ENCODE measurements at places on chromosomes 11 and 22. TPM values are rescaled to one million over a fixed set of nuclear protein-coding genes. Genes with fewer than 3 reads are reported as not detected.

The PTPN5 gene
- not detected for total RNA-seq

The ANKK1 gene
- 0.11 TPM for total RNA-seq

GRCh38 chr11:44893846-44894617 lies 56.7 kb downstream of the TP53I11 start:
- DNase-seq, result peak; percentile 59

DNA sequence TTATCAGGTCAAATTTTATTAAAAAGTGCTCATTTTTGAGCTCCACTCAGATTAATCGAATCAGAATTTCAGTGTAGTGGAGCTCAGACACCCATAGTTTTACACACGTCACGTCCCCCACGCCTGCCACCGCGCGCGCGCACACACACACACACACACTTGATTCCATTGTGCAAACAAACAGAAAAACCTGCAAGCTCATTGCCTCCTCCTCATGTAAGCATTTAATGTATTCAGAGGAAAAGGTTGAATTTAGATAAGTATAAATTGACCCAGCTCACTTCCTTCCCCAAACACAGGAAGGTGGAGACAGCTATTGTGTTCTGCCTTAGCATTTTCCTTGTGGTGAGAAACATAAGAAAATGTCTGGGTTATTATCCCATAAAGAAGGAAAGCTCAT lies 336.7 kb downstream of the LUZP2 start:
- no peak for DNase-seq

GRCh38 chr11:35927104-35927503 lies 16.8 kb upstream of the LDLRAD3 start:
- DNase-seq, result no peak

DNA sequence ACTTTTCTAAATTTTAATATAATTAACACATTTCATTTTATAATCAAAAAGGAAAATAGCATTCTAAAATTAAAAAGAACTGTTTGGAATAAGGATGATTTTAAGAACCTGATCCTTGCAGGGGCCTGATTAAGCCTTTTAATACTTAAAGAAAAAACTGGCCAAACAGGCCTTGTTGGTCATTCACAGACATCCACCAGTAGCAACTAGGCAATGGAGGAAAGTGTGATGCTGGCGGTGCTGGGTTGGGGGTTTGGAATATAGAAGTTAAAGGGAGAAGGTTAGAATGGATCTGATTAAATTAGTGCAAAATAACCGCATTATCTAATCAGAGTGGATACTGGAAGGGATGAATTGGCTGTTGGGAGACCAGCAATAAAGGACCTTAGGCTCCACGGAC lies 16.9 kb upstream of the TEAD1 start:
- DNase-seq, result no peak

DNA sequence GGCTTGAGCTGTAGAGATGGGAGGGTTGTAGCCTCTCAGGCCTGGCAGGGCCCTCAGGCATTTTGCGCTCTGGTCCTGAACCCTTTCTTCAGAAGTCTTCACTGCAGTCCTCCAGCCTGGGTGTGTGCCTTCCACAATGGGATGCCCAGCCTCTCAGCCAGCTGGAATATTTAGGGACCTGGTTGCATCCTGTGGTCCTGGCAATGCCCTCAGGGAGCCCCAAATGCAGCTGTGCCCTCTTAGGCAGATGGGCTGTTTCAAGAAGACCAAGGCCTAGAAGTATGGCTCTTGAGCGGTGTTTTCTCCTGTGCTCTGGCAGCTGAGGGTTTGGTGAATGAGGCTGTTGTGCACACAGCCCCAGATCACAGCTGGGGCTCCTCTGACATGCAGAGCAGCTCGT lies 6.7 kb downstream of the TUB start:
- DNase-seq, result no peak

GRCh38 chr22:46131151-46131587 lies 19.2 kb upstream of the PPARA start:
- DNase-seq, result no peak

DNA sequence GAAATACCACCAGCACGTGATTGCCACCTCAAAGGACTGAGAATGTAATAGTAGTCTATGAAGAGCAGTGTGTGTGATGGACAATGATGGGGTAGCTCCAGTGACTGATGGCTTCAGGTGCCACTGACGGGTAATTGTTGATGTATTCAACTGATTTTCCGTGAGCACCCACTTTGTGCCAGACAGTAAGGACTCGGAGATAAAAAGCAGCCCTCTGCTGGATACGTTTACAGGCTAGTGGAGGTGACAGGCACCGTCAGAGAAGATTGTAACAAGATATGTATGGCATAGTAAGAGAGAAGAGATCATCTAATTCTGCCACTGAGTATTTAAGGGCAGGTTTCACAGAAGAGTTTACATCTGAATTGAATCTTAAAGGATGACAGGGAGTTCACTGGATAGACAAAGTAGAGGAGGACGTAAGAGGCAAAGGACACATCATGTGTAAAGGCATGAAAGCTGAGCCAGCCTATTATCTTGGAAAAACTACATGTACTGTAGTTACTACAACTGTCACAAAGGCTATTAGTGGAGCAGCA lies 1.1 kb upstream of the ENTHD1 start:
- DNase-seq, result no peak

GRCh38 chr11:120712881-120713280 lies 201.3 kb downstream of the GRIK4 start:
- no peak for DNase-seq

GRCh38 chr11:118057251-118058145 lies 19.4 kb upstream of the TMPRSS4 start:
- DNase-seq, result no peak

GRCh38 chr11:10387206-10388083 lies 67.6 kb upstream of the AMPD3 start:
- peak; percentile 48 for DNase-seq

- DNase-seq, result no peak
Measured at GRCh38 chr11:73350908-73351636, 25.1 kb upstream of the RELT start.

GRCh38 chr22:36449596-36450175 lies 31.8 kb downstream of the TXN2 start:
- no peak for DNase-seq

DNA sequence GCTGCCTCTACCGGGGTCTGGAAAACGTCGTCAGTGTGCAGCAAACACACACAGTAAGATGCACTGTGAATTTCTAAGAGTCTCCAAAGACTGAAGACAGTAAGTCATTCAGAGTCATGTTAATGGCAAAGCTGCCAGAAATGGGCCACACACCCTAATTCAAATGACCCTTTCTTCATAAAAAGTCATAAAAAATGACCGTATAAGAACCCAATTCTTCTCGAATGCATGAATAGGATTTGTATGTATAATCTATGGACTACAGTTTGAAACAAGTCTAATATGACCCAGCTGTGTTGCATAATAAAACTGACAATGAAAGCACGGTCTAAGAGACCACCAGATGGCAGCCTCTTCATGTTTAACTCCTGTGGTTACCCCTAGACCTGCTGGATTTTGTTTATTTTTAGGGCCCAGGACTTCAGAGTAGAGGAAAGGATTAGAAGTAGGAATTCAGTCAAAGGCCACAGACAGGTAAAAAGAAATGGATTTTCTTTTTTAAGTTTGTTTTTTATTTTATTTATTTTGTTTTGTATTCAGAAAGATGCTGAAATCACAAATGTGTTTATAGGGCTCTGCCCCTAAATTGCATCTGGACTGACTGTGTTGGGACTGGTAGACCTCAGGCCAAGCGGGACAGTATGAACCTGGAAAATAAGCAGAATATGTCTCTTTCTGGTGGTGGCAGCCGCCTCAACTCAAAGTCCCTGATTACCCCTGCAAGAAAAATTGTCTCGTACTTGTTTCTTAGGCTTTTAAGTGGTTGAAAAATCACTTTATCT lies 32.1 kb upstream of the SLC5A12 start:
- DNase-seq, result peak; percentile 58

- no peak for DNase-seq
Measured at GRCh38 chr11:122893131-122893530, 10.6 kb downstream of the JHY start.

DNA sequence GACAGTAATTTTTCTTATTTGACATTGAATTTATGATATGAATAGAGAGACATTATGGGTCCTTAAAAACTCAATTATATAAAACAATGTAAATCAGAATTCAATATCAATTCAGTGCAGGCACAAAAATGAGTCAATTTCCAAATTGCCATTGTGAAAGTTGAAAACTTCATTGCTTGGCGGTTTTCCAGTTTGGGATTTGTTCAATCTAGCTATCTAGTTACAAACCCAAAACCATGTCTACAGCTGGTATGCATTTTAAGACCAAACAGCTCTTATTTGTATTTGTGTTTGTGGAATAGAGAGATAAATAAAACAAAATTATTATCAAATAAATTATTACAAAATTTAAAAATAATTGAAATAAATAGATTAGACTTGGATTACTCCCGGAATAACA lies 1206.6 kb upstream of the RAG2 start:
- no peak for DNase-seq

- DNase-seq, result no peak
Measured at GRCh38 chr22:48885271-48885918, 942.3 kb downstream of the BRD1 start.

DNA sequence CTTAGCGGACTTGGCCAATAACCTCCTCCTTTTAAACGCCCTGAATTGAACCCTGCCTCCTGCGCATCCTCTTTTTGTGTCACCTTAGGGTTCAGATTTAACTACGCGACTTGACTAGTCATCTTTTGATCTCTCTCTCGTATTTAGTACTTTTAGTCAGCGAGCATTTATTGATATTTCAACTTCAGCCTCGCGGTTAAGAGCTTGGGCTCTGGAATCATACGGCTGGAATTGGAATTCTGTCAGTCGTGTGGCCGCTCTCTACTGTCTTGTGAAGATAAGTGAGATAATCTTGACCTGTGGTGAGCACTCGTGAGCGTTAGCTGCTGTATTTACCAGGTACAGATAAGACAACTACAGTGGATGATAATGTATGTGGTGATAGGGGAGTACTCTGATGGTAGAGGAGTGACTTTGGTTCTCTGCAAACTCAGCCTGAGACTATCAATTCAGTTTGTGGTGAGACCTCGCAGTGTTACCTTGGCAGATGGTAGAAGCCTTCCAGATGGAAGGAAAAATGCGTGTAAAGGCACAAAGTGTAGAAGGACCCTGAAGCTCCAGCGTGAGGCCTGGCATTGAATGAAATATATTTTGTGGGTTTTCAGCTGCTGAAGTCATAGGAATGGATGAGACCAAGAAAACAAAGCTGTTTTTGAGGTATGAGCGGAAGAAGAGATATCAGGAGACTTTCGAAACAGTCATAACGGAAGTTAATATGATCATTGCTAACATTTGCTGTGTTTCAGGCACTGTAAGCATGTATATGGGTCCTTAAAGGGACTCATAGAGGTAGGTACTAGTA lies 682 bp downstream of the ATM start:
- peak; percentile 26 for DNase-seq

DNA sequence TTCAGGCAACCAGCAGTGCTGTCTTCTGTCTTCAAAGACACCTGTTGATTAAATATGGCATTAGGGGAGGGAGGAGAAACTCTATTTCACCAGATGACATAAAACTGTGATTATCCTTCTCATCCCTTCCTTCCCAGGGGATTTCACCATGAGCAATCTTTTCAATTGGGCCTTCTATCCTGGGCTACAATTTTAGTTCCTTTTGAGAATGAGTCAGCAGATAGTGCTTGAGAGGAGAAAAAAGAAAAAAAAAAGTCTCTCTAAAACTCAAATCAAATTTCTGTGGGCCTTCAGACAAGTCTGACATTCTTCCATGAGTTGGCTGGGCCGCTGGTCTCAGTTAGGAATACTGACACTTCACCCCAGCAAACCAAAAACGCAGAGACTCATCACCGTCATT lies 7.2 kb downstream of the FLI1 start:
- DNase-seq, result no peak

Measured in Caco-2 (cell line).